Activated naive CD4-positive, alpha-beta T cell treated with anti-CD3 and anti-CD28 coated beads, Interleukin-2, amount 10 ng/mL, durations not matched to agents 5 hours and 36 hours (primary cell): ENCODE measurements at places on chromosomes 5 and 9. TPM values are rescaled to one million over a fixed set of nuclear protein-coding genes. Genes with fewer than 3 reads are reported as not detected.

Gene MSMP
- total RNA-seq = not detected

Gene CATSPER3
- total RNA-seq = 0.67 TPM

Gene PCDHB12
- not detected for total RNA-seq

Gene NOXA1
- total RNA-seq = 1.0 TPM

Gene GRIN3A
- total RNA-seq = 0.03 TPM

Gene RAB24
- 43.4 TPM for total RNA-seq

Gene BTNL8
- total RNA-seq = not detected
